Brain (organoid and tissue), 16 donors: ENCODE measurements at places on chromosomes 2 and 18.

DNA sequence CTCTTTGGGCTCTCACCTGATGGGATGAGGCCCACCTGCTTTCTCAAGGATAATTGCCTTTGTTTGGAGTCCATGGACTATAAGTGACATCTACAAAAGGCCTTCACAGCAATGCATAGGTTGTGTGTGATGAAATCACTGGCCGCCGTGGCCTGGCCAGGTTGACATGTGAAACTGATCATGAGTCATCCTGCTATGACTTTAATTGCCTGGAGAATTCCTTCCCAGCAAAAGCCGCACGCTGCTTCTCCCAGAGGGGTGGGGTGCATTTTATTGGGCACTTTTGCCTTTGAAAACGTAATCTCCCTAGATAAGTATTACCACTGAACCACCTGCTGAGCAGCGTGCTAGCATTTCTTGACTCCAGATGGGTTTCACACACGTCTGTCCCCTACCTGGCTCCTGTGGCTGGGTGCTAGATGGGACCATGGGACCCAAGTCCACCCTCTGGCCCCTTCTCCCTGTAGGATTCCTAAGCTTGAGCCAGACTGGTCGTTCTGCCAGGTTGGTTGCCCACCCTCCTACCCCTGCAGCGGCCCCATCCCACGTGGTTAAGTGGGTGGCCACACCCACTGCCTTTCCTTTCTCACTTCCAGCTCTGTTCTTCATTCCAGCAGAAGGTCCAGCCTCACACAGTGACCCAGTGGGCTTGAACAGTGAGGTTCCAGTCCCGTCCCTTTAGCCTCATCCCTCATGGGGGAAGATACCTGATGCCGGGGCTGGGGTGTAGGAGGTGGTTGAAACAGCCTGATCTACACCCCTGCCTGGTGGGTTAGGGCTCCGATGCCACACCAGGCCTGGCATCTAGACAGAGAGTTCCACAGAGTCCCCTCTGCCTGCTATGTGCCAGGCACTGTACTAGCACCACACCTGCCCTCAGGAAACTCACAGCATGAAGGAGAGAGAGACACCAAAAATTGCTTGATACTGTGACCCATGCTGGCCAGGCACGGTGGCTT is 89.6 kb downstream of the GBX2 start:
- DNase-seq, result no peak

DNA sequence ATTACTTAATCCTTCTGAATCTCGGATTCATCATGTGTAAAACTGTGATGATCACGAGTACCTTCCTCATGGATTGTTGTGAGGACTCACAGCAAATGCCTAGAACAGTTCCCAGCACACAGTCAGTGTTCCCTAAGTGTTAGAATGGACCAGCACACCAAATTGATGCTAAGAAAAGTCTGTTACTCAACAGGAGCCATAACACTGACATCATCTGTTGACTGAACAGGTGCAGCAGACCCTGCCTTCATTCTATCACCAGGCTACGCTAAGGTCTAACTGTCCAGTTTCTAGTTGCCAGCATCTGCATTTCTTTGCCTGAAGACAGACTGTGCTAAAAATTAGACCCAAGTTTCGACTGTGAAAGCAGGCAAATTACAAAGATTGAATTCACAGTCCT is 18.6 kb downstream of the DTNB start:
- DNase-seq, result no peak

DNA sequence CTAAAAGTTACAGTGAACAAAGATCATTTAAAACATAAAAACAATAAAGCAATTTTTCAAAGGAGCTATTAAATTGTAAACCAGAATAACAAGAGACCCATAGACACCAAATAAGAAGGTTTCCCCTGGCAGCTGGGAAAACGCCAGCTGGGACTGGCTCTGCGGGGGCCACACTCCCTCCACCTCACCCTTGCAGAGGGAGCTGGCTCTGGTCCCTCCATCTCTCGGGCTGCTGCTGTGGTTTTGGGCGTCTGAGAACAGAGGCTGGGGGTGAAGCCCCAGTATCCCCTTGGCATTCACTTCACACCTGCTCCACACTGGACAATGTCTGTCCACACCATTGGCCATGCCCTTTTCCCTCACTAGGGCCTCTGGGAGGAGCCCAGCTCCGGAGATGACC is 62.1 kb upstream of the OTOS start:
- DNase-seq, result peak; percentile 60

GRCh38 chr2:67169417-67170140 is 227.6 kb upstream of the ETAA1 start:
- DNase-seq, result no peak

DNA sequence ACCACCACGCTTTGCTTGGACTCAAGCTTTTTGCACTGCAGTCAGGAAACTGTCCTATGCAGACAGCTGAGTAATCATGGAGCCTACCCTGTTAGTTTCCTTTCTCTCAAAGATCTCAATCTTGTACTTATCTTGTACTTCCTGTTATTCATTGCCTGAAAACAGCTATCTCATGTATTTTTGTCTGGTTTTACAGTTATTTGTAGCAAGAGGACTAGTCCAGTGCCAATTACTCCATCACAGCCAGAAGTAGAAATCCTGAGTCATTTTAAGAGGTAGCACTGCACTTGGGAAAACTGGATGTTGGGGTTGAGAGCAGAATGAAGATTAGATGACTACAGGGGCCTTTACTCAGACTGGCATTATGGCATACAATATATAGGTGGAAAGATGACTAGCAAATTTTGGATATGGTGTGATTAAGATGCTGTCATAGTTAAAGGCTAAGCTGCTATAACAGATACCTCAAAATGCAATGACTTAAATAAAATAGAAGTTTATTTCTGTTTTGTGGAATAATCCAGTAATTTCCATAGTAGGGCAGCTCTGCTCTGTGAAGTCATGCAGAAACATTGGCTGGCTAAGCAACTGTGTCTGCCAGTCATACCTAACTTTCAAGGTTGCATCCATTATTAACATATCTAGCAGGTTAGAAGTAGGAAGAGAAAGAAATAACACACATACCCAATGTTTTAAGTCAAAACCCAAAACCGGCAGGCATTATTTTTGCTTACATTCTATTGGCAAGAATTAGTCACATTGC is 21.1 kb upstream of the CHMP3 start:
- DNase-seq, result no peak

DNA sequence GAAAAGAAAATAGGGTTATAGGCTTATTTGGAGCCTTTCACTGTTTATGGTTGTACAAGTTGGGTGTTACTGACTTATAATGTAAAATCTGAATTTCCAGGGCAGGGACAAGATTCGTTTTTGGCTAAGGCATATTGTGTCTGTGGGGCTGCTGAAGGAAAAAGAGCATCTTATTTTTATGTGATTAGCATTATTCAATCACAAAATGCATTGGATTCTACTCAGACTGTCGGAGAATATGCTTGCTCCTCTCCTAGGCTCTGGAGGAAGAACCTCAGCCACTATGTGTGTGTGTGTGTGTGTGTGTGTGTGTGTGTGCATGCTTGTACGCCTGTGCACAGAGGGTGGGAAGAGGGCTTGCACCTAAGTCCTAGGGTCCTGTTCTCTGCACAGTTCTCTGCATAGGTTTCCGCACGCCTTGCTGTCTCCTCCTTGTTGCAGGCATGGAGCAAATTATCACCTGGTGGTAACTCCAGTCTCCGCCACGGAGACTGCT is 44.3 kb downstream of the AGAP1 start:
- DNase-seq, result no peak

- peak; percentile 75 for DNase-seq
Measured at GRCh38 chr2:25276569-25277465, 64.9 kb downstream of the DNMT3A start.

GRCh38 chr2:224966613-224967012 is 75.7 kb downstream of the DOCK10 start:
- no peak for DNase-seq

DNA sequence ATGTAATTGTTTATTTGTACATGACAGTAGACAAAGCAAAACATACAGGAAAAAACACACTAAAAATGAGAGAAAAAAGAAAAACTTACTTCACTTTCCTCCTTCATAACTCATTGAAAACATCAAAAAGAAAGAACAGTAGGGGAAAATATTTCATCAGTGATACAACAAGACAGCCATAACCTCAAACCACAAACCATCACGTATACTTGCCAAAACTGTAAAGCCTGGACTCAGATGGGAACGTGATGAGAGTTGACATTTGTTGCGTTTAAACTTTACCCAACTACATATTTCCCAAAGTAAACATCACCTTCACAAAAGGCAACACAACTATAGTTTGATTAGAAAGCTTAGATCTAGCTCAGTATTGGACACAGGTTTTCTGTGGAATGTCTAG is 278.2 kb upstream of the COL3A1 start:
- no peak for DNase-seq

- no peak for DNase-seq
Measured at GRCh38 chr2:25230198-25230947, 62.0 kb upstream of the POMC start.

- no peak for DNase-seq
Measured at GRCh38 chr2:136151021-136151971, 33.3 kb upstream of the CXCR4 start.

GRCh38 chr2:173354073-173354581 is 545 bp upstream of the CDCA7 start:
- DNase-seq, result no peak
